ENCODE measurements at places on chromosomes 1 and 21.

- peak; percentile 63 for DNase-seq
These were observed 45.5 kb downstream of the RABGAP1L start for GRCh38 chr1:174204697-174205308.

GRCh38 chr1:228827019-228827418, 91.7 kb downstream of the RHOU start:
- no peak for DNase-seq

DNA sequence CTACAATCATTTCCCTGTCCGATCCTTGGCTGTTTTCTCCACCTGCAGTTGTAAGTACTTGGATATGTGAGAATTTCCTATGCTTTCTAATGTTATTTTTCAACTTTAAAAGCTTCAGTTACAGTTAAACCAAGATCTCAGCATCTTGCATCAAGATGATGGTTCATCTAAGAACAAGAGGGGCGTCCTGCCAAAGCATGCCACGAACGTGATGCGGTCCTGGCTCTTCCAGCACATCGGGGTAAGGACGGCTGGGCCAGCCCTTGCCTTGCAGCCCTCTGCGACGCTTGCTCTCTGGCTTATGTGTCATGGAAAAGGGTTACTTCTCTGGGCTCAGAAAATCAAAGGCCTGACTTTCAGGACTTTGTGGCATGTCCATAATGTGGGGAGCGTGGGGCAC, 46.8 kb downstream of the PKNOX1 start:
- DNase-seq = no peak

GRCh38 chr21:17578162-17578561, 34.5 kb downstream of the BTG3 start:
- no peak for DNase-seq

DNA sequence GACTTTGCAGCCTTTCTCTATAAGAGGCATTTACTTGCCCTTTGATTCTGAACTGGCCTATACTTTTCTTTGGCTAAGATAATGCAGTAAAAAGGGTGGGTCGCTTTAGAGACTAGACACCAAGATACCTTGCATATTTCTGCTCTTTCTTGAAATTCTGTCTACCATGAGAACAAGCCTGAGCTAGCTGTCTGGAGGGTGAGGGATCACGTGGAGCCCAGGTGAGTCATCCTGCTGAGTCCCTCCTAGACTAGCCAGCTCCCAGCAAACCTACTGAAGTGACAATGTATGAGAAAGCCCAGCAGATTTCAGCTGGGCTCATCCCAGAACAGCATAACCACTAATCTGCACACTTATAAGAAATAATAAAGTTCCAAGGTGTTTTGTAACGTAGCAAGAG, 408.0 kb upstream of the KAZN start:
- no peak for DNase-seq

GRCh38 chr1:23100074-23100748, 68.4 kb downstream of the LUZP1 start:
- DNase-seq = no peak

- no peak for DNase-seq
These were observed 7.2 kb downstream of the LGALS8 start for GRCh38 chr1:236530959-236531358.

DNA sequence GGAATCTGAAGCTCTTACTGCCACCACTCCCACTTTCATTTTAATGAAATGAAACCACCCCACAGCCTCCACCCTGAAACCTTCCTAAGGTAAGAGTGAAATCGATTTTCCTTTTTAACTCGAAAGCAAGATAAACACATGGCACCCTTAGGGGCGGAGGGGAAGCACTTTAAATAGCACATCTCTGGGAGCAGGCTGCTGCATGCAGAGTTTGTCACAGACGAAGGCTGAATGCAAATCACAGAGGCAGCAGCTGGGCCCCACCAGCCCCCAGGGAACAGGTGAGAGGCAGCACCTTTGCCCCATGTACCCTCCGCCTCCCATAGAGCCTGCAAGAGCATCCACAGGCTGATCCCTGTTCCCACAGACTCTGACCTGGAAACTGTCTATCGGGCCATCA, 60.0 kb upstream of the GRIK3 start:
- DNase-seq = no peak

GRCh38 chr1:10210841-10211804, 753 bp downstream of the KIF1B start:
- DNase-seq = peak; percentile 61

DNA sequence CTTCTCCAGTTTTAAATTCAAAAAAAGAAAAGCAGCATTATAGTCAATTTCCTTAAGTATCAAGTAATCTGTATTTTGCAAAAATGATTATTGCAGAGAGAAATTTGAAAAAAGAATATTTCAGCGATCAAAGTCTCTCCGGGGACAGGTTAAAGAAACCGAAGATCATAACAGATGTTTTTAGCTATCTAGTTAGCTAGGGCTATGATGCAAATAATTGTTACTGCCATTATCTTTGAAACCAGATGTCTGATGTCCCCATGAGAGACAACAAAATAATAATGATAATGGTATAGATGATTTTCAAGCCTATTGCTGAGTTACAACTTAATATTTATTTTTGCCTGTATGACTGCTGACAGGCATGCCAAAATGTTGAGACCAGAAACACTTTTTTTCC, 1326.0 kb downstream of the PLA2G4A start:
- DNase-seq = no peak

DNA sequence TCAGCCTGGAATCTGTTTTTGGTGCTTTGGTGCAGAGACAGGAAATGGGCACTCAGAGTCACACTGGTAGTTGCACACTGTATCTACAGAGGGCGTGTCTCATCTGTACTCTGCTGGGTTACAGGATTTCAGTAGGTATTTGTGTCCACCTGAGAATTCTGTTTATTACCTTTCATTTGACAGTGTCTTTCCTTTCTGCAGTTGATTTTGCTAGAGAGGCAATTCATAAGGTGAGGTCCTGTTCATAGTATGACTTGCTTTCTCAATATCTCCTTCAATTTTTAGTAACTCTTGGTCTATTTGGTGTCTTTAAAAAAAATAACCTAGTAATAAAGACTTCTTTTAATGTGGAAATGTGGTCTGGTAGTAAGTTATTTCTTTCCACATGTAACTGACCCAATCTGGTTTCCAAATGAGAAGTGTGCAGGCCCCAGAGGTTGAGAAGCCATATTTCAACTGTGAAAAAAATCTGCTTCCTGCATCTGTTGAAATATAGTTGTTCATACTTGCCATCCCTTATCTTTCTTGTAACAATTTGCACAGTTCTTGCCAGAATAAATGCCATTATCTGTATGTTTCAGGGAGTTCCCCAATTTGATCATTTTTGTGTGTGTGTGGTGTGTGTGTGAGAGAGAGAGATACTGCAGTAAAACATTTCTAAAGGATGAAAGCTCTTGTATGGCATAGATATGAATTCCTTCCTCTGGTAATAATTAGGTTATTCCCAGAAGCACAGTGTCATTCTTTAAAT, 78.4 kb upstream of the DNAJC6 start:
- no peak for DNase-seq

DNA sequence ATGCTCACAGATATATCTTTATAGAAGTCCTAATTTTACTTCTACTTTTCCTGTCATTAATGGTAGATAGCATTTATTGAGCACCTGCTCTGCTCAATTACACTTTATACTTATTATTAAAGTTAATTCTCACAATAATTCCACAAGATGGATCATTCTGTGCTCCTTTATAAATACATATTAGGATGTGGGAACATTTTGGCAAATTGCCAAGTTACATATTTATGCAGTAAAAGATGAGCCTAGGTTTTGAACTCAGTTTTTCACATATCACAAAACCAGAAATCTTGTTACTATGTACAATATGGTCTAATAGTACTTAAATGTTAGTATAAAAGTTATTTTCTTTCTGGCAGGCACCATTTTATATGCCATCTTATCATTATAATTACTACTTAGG, 895.0 kb upstream of the B3GALT2 start:
- no peak for DNase-seq

GRCh38 chr21:42806509-42807140, 72.7 kb downstream of the WDR4 start:
- no peak for DNase-seq

DNA sequence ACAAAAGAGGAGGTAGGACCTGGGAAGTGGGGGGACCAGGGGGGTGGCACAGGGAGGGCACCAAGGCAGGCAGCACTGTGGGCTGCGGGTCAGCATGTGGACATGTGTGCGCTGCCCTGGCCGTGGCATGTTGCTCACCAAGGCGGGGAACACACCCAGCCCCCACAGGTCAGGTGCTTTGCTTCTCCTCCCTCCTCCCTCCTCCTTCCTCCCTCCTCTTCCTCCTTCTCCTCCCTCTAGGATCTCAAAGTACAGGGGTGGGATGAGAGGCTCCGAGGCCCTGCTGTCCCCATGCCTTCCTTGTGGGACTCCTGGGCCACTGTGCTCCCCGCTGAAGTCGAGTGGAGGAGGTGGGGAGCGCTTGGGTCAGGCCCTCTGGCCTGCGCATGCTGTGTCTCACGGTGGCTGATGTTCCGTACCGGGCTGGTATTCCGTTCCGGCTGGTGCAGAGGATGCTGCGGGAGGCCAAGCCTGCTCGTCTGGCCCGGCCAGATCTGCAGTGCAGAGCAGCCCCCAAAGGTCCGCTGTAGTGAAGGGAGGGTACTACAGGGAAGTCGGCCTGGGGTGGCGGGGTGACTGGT, 26.6 kb downstream of the SPSB1 start:
- DNase-seq = no peak

DNA sequence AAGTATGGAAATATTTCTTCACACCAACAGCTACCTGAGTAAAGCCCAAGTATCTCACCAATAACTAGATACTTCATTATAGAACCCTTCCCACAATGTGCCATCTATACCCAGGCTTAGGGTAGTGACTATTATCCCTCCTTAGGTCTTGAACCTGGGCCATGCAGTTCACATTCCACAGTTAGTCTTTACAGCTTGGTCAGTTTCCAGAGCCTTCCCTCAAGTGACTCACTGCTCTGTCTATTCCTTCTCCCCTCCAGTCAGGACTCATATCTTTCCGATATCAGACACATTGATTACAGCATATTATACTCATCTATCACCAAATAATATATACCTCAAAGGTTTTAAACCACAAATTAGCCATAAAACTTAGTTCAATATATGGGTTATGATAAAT, 23.6 kb downstream of the VAMP4 start:
- DNase-seq = no peak

DNA sequence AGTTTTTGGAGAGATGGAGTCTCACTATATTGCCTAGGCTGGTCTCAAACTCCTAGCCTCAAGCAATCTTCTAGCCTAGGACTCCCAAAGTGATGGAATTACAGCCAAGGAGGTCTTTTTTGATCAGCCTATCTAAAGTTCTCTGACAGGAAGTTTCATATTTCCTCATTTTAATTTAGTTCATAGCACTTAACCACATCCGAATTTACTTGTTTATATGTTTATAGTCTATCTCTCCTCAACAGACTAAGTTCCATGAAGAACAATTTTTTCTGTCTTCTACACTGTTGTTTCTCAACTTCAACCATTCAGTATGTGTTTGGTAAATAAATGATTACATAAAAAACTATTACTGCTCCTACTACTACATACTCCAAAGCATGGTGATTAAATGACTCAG, 47.9 kb downstream of the GON4L start:
- no peak for DNase-seq

- no peak for DNase-seq
These were observed 7.5 kb downstream of the NGF start for GRCh38 chr1:115330480-115331013.

DNA sequence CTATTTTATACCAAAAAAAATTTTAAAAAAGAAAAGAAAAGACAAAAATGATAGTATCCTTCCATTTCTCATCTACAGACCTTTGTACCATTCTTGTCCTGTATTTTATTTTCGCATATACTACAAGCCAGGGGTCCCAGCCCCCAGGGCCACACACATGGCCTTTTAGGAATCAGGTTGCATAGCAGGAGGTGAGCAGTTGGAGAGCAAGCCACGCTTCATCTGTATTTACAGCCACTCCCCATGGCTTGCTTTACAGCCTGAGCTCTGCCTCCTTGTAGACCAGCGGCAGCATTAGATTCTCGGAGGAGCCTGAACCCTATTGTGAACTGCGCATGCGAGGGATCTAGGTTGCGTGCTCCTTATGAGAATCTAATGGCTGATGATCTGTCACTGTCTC, 39.8 kb downstream of the RASSF5 start:
- no peak for DNase-seq

GRCh38 chr1:40316595-40317393, at the start of gene COL9A2:
Gene COL9A2, minus strand, starts transcription at chr1:40317286. Its CDS starts 89 bp downstream, at chr1:40317197.
- DNase-seq = no peak

DNA sequence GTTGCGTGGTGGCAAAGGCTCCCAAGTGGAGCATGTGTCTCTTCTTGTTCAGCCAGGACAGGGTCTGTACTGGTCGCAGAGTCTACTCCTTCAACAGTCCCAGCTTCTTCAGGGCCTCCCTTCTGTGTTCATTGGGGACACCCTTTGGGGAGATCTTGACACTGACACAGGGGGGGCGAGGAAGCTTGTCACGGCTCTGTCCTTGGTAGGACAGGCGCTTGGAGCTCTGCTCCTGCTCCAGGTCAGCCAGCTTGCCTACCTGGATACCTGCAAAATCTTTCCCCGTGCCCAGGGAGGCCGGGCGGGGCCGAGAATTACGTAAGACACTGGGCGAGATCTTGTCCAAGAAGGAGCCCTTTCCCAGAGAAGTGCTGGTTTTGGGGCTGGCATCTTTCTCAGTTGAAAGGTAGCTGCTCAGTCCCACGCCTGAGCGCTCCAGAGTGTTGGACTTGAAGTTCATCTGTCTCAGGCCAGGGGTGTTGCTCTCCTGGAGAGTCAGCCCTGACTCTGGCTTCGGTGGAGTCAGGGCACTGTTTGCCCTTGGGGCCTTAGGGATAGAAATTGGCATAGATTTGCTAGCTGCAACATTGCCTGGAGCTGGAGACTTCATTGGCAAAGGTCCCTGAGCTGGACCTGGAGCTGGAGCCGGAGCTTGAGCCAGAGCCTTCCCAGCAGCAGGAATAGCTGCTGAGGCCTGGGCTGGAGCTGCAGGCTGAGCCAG, 10.5 kb downstream of the C1orf116 start:
- DNase-seq = no peak

Measured in HCT116 (cell line).